ENCODE measurements at places on chromosomes 5 and 9.

- peak; percentile 97 for DNase-seq
These were observed 39.2 kb downstream of the TLE4 start for GRCh38 chr9:79610791-79611614.

GRCh38 chr9:84481636-84482218 lies 141.2 kb upstream of the SLC28A3 start:
- DNase-seq = no peak

- no peak for DNase-seq
These were observed 191.0 kb downstream of the RAB3C start for GRCh38 chr5:58773744-58774441.

GRCh38 chr9:89576404-89576839 lies 28.4 kb upstream of the GADD45G start:
- DNase-seq = peak; percentile 4

GRCh38 chr9:109506097-109506712 lies 8.1 kb upstream of the PTPN3 start:
- DNase-seq = no peak

GRCh38 chr5:76333571-76333970 lies 69.5 kb upstream of the IQGAP2 start:
- DNase-seq = no peak

- DNase-seq = no peak
These were observed 8.4 kb downstream of the DAPK1 start for GRCh38 chr9:87505869-87506678.

DNA sequence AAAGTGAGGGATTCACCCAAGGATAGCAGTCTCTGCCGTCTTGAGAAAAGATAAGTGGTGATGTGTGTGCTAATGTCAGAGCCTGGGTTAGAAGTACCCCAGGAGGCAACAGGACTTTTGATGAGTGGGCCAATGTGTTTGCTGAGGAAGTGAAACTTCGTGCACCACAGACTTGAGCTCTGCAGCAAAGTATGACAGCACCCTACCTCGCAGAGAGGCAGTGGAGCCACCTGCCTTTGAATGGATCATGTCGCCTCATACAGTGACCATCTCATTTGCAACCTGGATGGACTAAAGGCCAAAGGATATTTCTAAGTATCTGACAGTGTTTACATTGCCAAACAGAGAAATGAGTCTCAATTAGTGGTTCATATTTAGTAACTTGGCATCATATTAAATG lies 593.9 kb upstream of the GRAMD2B start:
- DNase-seq = no peak

GRCh38 chr5:59744531-59744992 lies 149.0 kb downstream of the PDE4D start:
- no peak for DNase-seq

- DNase-seq = no peak
These were observed 170.1 kb downstream of the ICE1 start for GRCh38 chr5:5592541-5592940.

GRCh38 chr5:163578652-163579051 lies 73.2 kb downstream of the MAT2B start:
- DNase-seq = no peak

GRCh38 chr5:8844847-8845246 lies 701.0 kb downstream of the SEMA5A start:
- DNase-seq = no peak

GRCh38 chr9:91116711-91117110 lies 245.0 kb downstream of the AUH start:
- DNase-seq = no peak

DNA sequence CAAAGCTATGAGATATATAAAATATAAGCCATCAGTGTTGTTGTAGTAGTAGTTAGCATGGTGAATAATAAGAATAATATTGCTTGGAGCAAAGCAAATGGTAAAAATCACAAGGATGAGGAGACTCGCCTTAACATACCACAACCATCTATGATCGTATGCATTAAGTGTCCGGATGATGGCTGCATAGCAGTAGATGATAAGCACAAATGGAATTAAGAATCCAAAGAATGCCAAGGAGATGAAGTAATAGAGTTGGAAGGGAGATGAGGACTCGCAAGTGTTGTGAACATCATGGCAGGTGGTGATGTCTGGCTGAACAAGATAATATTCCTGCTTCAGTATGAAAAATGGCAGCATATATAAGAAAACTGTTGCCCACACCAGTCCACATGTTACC lies 5.5 kb downstream of the F2RL2 start:
- peak; percentile 70 for DNase-seq

- DNase-seq = peak; percentile 44
These were observed 72.7 kb upstream of the FCN2 start for GRCh38 chr9:134807716-134808446.

DNA sequence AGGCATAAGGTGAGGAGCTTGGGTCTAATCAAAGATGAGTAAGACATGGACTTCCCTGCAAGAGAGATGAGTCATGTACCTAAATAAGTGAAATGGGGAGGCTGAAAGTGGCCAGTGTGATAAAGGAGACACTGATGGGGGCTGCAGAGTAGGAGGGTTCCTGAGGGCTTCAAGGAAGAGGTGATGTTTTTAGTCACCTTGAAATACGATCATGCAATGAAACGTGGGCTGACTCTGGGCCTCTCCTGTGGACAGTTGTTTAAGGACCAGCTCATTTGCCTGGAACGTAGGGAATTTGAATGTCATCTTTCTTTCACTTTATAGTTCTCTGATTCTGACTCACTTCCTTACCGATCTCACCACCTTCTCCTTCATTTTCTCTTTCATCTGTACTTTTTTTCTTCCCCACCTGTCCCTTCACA lies 49.6 kb upstream of the CPLX2 start:
- no peak for DNase-seq

Data from fibroblast of skin of left quadriceps (primary cell).